ENCODE measurements at places on chromosomes 4 and X. TPM values are rescaled to one million over a fixed set of nuclear protein-coding genes. Genes with fewer than 3 reads are reported as not detected.

The S100P gene
- not detected for total RNA-seq

DNA sequence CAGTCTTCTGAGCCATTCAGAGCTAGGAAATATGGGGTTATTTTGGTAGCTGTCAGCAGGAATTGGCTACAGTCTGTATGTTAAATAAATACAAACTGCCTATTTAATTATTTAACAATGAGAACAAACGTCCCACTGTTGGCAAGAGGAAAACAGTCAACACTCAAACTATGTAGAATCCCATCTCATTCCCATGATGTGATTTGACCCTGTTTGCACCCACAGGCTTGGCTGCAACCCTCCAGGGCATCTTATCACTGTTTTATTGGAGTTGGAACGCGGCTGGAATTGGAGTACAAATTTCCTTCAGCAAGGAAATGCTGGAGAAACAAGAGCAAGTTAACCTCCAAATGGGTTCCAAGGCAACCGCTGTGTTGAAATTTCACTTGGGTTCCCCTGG, 124.0 kb downstream of the KIT start:
- DNase-seq, result no peak

The STAG2 gene
- total RNA-seq, result 57.4 TPM

DNA sequence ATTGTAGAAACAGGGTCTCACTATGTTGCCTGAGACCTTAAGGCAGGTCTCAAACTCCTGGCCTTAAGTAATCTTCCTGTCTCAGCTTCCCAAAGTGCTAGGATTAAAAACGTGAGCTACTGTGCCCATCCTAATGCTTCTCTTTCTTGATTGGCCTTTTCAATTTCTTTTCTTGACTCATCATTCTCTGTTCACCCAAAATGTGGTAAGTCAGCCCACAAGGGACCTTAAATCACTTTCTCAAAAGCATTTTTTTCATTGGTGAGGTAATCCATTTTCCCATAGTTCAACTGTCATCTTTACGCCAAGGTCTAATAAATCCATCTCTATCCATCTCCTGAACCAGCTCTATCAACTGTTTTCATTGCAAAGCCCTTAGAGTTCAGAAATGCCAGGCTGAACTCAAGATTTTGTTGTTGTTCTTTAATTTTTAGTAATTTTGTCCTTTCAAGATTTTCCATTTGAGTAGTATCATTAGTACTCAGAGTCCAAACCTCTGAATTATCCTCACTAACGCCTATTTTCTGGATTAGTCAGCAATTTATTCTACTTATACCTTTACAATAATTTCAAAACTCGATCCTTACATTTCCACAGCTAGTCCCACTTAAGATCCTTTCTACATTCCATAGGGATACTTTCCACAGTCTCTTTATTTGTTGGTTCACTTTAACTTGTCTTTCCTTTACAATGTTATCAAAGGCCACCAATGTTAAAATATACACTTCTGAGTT, 528.6 kb downstream of the IL15 start:
- DNase-seq, result no peak

DNA sequence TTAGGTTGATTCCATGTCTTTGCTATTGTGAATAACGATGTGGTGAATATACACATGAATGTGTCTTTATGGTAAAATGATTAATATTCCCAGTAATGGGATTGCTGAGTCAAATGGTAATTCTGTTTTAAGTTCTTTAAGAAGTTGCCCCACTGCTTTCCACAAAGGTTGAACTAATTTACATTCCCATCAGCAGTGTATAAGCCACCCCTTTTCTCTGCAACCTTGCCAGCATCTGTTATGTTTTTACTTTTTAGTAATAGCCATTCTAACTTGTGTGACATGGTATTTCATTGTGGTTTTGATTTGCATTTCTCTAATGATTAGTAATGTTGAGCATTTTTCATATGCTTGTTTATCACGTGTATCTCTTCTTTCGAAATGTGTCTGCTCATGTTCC, 503.3 kb downstream of the PCDH18 start:
- peak; percentile 27 for DNase-seq

The TCP11X1 gene
- total RNA-seq, result not detected

- DNase-seq, result peak; percentile 32
Observed at GRCh38 chr4:89823416-89823815, 13.5 kb downstream of the SNCA start.

The SUPT20HL1 gene
- total RNA-seq, result not detected

- DNase-seq, result peak; percentile 35
Observed at GRCh38 chrX:132592880-132593279, 104.0 kb upstream of the MBNL3 start.

DNA sequence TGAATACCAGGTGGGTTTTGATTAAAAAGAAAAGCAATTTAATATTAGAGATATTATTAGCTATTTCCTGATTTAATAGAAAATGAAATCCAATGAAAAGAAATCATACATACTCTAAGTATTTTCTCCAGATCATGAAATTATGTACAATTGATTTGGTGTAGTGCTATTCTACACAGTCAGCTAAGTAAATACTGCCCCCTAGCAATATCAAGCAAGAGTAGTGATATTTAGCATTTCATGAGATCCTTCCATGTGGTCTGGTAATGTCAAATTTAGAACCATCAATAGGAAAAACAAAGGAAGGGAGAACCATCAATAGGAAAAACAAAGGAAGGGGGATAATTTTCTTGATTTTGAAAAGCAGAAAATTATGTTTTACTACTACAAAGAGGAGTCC, 114.6 kb downstream of the TBCK start:
- DNase-seq, result peak; percentile 21

The CFAP47 gene
- not detected for total RNA-seq

DNA sequence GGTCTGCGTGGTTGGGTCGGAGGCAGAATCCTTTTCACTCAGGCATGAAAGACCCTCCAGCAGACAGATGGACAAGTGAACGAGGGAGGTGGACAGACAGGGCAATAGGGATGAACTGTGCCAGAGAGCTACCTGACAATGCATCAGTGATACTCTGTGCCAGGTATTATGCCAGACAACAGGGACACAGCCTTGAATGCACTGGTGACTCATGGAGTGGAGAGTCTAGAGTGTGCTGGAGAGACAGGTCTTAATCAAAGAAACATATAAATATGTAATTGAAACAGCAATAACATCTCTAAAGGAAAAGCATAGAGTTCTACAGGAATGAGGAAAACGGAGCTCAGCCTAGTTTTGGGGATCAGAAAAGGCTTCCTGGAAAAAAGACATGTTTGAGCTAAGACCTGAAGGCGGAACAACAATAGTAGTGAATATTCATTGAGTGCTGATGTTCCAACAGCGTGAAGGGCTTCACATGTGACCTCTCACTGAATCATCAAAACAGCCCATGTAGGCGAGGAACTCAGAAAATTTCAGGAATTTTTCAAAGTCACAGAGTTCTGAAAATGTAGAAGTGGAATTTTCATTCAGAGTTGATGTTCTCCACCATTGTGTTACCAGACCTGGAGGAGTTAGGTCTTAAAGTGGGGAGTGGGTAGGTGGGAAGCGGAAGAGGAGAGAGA, 20.0 kb upstream of the FGFBP2 start:
- DNase-seq, result no peak

- DNase-seq, result no peak
Observed at GRCh38 chrX:118468122-118468521, 27.5 kb upstream of the DOCK11 start.

The GRSF1 gene
- total RNA-seq, result 117 TPM

- DNase-seq, result no peak
Observed at GRCh38 chr4:128521156-128521555, 233.5 kb upstream of the PGRMC2 start.

The PLP1 gene
- under 0.01 TPM for total RNA-seq

The LANCL3 gene
- total RNA-seq, result 0.32 TPM

The P2RY8 gene
- total RNA-seq, result not detected

The UGT2B10 gene
- total RNA-seq, result not detected

DNA sequence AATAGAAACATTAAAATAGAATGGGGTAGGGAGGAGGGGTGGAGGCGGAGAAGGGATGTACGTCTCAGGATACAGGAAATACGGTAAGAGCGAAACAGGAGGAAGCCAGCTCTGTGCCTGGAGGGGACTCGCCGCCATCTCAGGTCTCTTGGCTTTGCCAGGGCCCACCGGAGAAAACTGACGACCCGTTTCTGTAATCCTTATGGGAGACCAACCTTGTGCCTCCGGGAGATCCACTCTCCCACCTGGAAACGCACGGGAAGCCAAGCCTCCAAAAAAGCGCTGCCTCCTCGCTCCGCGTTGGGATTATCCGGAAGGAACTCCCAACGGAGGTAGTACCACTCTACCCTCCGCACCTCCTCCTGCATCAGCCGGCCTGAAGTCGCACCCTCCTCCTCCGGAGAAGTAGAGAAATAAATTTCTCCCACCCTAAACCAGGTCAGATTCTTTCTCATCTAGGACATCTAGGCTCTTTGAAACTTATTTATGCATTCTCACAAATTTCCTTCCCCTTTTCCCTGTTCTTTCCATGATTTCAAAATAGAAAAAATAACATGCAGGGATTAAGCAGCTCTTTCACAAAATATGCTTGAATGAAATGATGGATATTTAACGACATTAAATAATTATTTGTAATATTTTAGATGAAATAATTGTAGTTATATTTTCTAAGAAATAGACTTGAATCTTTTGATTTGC, at the start of gene NBDY:
TSS of gene NBDY (plus strand) at position 92 of the 699 bp plus-strand sequence. CDS start at position 203, 111 bp downstream.
- peak; percentile 47 for DNase-seq

GRCh38 chr4:139202991-139203390, 26.0 kb upstream of the ELF2 start:
- no peak for DNase-seq

The PLK4 gene
- 11.7 TPM for total RNA-seq

The ALAS2 gene
- total RNA-seq, result not detected

- DNase-seq, result peak; percentile 45
Observed at GRCh38 chr4:166091912-166092510, 219.0 kb downstream of the TLL1 start.

- DNase-seq, result no peak
Observed at GRCh38 chrX:136862546-136862945, 18.0 kb downstream of the RBMX start.

DNA sequence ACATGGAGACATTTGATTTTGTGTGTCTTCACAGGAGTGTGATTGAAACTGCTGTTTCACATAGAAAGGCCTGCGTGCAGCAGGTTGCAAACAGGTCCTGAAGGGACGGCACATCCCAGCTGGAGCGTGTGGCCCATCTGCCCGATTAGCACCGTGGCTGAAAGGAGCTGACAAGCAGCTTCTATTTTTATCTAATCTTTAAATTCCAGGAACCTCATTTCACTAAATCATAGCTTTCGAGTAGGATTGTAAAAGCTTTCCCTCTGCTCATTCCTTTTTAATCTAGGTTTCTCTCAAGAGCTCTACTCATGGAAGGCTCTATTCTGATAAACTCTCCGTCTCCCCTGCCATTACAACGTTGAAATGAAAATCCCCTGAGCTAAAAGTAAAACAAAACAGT, 106.8 kb downstream of the FSTL5 start:
- DNase-seq, result no peak

GRCh38 chr4:8280158-8280875, 10.8 kb downstream of the HTRA3 start:
- DNase-seq, result no peak

DNA sequence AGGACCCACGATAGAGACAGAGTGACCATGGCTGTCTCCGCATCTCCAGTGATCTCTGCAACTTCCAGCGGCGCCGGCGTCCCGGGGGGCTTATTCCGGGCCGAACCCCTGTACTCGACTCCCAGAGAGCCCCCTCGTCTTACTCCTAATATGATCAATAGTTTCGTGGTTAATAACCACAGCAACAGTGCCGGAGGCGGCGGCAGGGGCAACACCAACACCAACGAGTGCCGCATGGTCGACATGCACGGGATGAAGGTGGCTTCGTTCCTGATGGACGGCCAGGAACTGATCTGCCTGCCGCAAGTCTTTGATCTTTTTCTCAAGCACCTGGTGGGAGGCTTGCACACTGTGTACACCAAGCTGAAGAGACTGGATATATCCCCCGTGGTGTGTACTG, 343 bp downstream of the DACH2 start:
- no peak for DNase-seq

DNA sequence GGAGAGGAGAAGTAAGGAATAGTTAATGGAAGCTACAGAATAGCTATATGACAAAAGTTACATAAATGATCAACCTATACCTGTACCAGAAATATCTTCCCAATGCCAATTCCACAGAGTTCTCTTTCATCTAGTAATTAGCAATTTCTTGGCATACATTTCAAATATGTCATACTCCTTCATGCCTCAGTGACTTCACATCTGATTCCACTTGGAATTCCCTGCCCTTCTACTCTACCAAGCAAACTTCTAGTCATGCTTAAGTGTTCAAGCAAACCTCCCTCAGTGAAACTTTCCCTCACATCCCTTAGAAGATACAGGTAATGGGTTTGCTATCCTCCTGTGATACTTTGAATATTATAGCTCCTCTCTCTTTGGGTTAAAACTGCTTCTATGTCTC, 127.1 kb downstream of the KLHL13 start:
- no peak for DNase-seq

DNA sequence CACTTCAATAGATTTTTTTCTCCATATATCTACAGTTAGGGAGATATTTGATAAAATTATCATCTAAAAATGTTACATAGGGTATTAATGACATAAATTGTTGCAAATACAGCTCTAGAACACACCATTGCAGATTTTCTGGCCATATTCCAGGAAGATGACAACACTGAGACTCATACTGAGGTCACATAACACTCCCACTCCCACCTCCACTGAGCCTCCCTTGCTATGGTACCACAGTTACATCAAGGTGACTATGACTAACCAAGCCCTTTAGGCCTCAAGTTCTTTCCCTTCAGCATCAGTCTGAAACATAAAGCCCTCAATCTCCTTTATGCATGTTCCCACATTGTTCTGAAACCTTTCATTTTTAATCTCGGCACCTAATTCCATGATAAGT, 932.0 kb upstream of the IGFBP7 start:
- no peak for DNase-seq

The FGB gene
- total RNA-seq, result not detected

The GBA3 gene
- total RNA-seq, result not detected

DNA sequence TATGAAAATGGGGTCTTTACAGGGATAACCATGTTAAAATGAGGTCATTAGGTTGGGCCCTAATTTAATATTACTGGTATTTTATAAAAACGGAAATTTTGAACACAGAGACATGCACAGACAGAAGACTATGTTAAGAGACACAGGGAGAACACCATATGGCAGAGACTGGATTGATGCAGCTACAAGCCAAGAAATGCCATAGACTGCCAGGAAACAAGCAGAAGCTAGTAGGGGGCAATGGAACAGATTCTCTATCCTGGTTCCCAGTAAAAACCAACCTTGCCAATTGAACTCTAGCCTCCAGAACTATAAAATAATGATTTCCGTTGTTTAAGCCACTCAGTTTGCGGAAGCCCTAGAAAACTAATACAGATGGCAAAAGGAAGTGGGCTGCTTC, 6.6 kb upstream of the GUF1 start:
- no peak for DNase-seq

- no peak for DNase-seq
Observed at GRCh38 chrX:31007321-31007720, 64.5 kb downstream of the FTHL17 start.

GRCh38 chr4:81429031-81429430, 42.7 kb downstream of the RASGEF1B start:
- DNase-seq, result no peak

The MAGEA9B gene
- total RNA-seq, result under 0.01 TPM

- DNase-seq, result no peak
Observed at GRCh38 chrX:51395810-51396728, 63.4 kb downstream of the NUDT10 start.

GRCh38 chrX:15619053-15619755, 18.4 kb upstream of the ACE2 start:
- no peak for DNase-seq

Measured in fibroblast of villous mesenchyme (primary cell).